ENCODE measurements at places on chromosomes 3 and 15.

DNA sequence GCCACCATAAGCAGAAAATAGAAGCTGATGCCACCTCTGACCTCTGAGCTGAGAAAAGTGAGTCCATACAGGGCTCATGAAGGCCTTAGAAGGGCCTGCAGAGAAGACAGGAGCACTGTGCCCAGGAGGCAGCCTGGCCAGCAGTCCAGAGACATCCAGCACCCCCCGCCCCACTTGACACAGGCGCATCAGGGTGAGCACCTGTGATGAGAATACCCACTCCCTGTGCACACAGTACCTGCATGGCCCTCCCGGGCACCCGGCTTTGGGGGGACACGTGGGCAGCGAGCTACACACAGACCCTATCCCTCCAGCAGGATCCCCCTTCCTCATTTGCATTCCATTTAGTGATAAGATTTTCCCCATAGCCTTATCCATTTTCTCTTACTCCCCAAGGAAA, 63.6 kb upstream of the NSMCE3 start:
- DNase-seq, result no peak

GRCh38 chr3:45227071-45227820, 1.2 kb upstream of the TMEM158 start:
- no peak for DNase-seq

DNA sequence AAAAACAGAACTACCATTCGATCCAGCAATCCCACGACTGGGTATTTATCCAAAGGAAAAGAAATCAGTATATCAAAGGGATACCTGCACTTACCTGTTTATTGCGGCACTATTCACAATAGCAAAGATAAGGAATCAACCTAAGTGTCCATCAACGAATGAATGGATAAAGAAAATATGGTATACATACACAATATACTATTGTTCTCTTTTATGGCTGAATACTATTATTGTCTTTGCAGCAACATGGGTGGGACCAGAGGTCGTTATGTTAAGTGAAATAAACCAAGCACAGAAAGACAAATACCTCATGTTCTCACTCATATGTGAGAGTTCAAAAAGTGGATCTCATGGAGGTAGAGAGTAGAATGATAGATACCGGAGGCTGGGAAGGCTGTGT, 118.3 kb upstream of the FAM3D start:
- DNase-seq, result no peak

DNA sequence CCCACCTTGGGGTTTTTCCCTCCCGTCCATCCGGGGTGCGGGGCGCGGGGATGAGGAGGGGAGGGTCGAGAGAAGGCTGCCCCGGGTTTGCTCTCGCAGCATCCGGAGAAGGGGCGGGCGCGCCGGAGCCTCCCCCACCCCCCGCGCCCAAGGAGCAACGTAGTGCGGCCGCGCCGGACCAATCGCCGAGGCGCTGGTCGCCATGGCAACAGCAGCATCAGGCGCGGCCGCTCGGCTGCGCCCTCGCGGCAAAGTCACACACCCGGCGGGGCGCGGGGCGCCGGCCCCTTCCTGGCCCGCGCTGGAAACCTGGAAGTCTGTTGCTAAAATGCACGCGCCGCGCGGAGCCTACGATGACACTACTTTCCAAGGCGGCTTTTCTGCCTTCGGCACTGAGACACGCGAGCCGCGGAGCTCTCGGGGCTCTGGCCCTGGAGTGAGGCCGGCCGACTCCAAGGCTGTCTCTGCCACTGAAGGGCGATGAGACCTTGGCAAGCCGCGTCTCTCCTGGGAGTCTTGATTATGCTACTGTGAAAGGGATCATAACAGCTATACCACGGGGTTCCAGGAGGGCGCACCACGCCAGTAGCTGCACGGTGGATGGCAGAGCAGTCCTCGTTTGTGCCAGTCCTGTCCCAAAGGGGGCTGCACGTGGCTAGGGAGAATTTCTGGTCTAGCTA, at the start of gene IQSEC1:
Gene IQSEC1, minus strand, starts transcription at position 104 of the 680 bp plus-strand sequence. CDS start 415 bp downstream, outside the sequence.
- peak; percentile 56 for DNase-seq

DNA sequence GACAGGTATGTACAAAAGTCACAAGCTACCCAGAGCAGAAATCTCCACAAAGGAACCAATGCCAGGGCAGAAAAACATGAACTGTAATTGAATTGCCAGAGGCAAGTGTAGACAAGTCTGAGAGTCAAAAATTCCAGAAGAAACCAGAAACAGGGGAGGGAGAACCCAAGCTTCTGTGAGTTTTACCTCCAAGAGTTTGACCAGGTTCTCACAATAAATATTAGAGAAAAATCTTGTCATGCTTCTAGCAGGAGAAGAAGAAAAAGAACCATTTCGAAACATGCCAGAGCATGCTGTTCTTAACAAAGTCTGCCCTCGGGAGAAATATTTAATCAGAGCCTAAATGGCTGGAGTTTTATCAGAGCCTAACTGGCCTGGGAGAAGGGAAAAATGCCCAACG, 32.5 kb upstream of the AP3B2 start:
- DNase-seq, result no peak

DNA sequence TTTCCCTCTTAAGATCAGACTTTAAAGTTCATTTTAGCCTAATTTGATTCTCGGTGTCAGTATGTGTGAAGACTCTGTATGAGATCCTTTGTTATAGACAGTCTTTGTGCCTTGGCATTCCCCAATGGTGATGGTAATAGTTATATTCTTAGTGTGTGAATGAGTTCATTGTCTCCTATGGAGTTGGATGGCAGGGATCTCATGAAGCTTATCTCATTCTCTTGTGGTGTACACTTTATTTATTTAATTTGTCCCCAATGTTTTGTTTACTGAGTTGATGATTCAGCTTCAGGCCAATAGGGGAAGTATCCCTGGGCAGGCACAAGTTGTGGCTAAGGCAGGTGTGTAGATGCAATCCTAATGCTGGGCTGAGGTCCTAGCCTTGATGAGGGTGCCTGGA, 222.0 kb upstream of the DPPA4 start:
- no peak for DNase-seq

DNA sequence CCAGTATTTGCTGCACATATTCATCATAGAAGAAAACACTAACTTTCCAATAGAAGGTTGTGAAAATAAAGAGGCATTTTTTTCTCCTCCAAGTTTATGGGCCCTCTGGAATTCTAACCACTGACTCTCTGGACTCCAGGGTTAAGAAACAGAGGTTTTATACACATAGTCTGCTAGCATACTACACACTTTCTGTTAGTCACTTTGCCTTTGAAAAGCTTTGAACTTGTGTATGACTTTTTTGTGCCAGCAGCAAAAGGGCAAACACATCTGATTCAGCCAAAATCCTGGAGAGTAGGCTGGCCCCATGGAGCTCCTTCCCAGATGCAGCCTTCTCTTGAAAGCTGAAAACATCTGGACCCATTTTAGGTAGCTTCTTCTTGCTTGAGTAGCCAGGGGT, 6.2 kb downstream of the ZIC4 start:
- no peak for DNase-seq

- no peak for DNase-seq
These were observed 12.3 kb downstream of the RLBP1 start for GRCh38 chr15:89209057-89209456.

- DNase-seq, result peak; percentile 22
These were observed 16.4 kb downstream of the CLK3 start for GRCh38 chr15:74631935-74632560.

GRCh38 chr3:197430934-197431333, 124.8 kb downstream of the BDH1 start:
- DNase-seq, result no peak

GRCh38 chr3:52422669-52423068, 22.2 kb downstream of the SEMA3G start:
- DNase-seq, result no peak

- DNase-seq, result no peak
These were observed 62.7 kb downstream of the TIGIT start for GRCh38 chr3:114356525-114356924.

DNA sequence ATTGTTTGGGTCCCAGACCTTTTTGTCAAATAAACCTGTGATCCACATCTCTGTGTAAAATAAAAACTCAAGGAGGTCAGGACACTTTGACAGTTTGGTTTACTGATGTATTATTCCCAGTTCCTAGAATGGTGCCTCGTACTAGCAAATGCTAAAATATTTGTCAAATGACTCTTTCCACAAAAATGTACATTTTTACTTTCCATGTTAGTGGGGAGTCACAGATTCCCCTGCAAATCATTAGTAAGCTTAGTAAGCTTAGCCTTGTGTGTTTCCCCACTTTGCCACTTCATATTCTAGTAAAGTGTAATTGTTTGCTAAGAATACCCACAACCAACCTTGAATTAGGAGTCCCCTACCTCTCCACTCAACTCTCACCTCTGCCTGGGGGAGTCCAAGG, 2.4 kb upstream of the MAGI1 start:
- DNase-seq, result no peak

DNA sequence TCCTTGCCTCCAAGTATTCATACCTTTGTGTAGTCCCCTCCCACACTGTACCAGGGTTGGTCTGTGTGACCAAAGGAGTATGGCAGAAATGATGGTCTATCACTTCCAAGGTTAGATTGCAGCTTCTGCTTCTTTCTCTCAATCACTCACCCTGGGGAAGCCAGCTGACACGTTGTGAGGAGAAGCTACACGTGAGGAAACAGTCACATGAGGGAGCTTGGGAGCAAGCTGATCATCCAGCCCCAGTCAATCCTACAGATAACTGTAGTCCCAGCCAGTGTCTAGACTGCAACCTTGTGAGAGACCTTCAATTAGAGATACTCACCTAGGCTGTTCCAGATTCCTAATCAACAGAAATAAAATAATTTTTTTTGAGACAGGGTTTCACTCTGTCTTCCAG, 6.2 kb upstream of the ZNF774 start:
- no peak for DNase-seq

DNA sequence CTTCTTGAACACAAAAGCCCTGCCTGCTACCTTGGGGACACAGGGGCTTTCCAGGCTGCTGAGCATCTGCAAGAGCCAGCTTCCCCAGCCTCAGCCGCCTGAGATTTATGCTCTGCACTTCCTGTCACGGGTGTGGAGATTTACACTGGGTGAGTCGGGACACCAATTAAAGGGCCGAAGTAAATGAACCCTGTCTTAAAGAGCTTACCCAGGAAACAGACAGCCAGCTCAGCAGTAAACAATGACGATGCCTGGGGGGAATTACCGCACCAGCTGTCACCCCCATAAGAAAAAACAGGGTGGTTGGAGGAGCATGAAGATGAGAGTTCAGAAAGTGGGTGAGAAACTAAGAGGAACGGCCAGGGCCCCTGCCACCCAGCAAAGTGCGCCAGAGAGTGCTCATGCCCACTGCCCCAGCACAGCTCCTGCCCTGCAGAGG, 37.5 kb upstream of the IQSEC1 start:
- DNase-seq, result no peak

DNA sequence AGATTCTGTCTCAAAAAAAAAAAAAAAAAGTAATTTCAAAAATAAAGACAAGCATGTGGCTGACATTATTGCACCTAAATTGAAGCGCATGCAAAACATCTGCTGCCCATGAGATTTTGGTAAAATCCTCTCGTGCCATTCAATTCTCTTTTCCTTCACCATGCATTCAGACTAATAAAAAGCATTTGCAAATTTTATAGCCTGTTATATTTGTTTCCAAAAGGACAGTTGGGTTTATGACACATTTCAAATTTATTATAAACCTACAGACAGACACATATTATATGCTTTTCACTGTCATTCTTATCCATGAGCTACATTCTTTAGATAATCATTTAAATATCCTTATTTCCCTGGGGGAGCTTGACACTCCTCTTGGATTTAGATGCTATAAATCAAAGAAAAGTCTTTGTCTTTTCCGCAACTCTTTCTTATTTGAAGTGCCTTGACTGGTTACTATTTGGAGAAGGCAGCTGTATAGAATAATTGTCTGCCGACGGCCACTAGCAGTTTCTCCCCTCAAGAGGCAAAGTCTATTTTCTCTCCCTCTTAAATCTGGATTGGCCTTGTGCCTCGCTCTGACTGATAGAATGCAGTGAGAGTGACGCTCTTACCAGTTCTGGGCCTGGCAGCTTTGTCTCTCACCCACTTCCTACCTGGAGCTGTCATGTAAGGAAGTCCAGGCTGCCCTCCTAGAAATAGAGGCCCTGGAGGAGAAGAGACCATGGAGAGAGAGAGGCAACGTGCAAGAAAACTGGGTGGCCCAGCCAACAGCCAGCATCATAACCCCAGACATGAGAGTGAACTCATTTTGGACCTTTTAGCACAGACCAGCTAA, 6.8 kb upstream of the LRIG1 start:
- DNase-seq, result no peak

DNA sequence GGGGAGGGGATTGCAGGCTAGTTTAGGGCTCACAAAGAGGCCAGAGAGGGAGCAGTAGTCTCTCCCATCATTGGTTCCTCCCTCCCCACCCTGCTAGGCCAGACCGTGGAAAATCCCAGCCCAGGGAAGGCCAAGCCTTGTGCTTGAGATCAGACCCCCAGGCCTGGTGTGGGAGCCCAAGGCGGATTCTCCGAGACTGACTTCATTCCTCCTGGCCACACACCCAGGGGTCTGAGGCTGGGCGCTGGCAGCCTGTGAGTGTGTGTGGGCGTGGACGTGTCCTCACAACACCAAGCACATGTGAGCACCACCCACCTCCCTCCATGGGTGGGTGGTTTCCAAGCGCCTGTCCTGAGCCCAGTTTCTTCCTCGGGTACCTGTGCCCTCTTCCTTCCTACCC, 4.1 kb downstream of the LOXL1 start:
- DNase-seq, result no peak

DNA sequence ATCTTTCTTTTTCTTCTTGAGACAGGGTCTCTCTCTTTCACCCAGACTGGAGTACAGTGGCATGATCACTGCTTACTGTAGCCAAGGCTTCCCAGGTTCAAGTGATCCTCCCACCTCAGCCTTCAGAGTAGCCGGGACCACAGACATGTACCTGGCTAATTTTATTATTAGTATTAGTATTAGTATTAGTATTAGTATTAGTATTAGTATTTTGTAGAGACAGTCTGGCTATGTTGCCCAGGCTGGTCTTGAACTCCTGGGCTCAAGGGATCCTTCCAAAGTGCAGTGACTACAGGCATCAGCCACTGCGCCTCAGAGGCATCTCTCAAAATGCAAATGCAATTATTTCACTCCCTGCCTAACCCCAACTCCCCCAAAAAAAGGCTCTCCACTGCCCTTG, 1.7 kb downstream of the KIF7 start:
- DNase-seq, result no peak

DNA sequence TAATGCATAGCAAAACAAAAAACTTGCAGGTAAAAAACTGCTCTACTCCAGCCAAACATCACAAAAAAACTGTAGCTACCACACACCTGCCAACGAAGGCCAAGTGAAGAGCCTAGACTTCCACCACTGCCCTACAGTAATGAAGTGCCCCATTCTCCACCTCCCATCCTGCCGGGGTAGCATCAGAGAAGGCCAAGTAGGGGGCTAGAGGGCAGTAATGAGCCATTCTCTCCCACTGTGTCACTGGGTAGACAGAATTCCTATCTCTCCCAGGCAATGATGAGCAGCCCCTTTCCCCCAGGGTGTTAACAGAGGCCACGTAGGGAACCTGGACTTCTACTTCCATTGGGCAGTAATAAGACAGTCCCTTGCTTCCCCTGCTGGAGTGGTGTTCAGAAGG, 9.5 kb downstream of the SEC22C start:
- no peak for DNase-seq

- DNase-seq, result no peak
These were observed 107.0 kb downstream of the SHOX2 start for GRCh38 chr3:157999246-157999645.
